ENCODE measurements at places on chromosomes 4 and X.

DNA sequence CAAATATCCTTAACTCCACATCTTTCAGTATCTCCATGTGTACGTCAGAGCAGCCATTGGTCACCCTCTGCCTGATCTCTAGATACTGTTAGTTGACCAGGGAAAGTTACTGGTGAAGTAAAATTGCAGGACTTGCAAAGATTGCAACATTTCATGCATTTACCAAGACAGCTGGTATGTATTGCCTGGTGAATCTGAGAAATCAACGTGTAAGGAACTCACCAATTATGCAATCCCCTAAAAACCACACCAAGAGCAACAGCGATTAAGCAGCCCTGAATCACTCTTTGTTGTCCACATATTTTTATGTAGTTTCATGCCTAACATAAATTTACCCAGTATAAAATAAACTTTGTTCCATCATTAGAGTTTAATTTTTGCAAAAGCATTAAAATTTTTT is 271.2 kb downstream of the NLGN4X start:
- DNase-seq, result no peak

DNA sequence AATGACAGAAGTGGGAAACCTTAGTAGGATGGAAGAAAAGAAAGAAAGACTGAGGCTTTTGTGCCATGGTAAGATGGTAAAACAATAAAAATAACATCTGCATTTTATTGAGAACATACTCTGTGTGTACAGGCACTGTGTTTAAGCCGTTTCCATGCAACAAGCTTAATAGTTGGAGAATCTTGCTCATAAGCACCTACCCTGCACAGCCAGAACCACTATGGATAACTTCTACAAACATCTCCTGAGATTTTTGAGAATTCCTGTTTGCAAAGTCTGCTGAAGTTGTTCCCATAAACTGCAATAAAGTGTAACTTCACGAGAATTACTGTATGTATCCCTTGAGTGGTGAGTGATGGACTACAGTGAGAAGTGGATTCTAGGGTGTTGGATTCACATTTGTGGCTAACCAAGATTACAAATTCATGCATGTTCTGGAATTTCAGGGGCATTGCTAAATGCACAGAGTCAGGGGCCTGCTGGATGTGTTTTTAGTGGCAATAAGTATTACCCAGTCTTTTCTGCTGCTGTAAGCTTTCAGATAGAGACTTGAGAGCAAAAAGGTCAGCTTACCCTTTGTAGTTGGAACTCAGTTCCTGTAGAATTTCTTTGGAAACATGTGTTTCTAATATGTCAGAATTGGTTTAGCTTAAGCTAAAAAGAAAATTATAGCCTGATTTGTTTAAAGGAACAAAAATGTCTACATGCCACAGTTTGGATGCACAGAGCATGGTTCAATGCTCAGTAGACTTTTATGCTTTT is 132.5 kb downstream of the AFF1 start:
- DNase-seq, result no peak

GRCh38 chr4:82611982-82612381 is 50.2 kb upstream of the TMEM150C start:
- no peak for DNase-seq

DNA sequence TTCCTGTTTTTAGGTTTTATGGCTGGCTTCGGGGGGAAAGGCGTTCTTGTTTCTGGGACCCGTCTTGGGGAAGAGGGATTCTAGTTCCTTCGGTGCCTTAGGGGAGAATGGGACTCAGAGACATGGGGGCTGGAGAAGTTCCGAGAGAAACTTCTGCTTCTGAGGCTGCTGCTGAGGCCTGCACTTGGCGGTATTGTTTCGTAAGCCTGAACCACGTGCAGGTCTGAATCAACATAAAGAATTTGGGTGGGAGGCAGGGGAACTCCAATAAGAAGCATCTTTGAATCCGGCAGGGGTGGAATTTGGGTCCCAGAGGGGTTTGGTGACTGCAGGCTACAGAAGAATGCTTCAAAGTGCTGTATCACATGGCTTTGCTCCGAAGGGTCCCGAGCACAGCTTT is 15.1 kb downstream of the XG start:
- DNase-seq, result no peak

- DNase-seq, result no peak
Observed at GRCh38 chrX:139200793-139201192, 329.7 kb upstream of the F9 start.

- no peak for DNase-seq
Observed at GRCh38 chr4:154047733-154048132, 258.9 kb upstream of the SFRP2 start.

DNA sequence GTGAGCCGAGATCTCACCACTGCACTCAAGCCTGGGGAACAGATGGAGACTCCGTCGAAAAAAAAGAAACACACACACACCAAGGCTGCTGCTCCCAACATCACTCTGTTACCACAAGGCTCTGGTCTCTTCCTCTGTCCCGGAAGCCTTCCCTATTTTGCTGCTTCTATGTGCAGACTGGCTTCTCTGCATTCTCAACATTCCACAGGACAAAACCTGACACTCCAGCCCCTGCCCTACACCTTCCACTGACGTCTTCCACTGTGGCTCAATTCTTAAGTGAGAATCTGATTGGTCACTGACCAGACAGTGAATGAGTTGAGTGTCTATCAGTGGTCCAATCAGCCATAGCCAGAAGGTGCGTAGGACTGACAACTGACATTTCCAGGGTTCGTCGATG is 5.9 kb downstream of the ODAPH start:
- DNase-seq, result no peak

- no peak for DNase-seq
Observed at GRCh38 chr4:108072300-108072699, 82.6 kb downstream of the HADH start.

DNA sequence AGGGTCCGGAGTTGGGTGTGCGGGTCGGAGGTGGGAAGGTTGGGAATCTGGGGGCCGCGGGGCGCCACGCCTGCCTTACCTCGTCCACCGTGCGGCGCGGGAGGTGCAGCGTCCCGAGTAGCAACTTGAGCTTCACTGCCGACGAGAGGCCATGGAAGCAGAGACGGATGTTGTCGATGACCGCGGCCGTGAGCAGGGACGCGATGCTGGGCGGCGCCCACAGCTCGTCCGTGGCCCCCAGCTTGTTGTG is 178 bp downstream of the NELFA start:
- DNase-seq, result no peak

DNA sequence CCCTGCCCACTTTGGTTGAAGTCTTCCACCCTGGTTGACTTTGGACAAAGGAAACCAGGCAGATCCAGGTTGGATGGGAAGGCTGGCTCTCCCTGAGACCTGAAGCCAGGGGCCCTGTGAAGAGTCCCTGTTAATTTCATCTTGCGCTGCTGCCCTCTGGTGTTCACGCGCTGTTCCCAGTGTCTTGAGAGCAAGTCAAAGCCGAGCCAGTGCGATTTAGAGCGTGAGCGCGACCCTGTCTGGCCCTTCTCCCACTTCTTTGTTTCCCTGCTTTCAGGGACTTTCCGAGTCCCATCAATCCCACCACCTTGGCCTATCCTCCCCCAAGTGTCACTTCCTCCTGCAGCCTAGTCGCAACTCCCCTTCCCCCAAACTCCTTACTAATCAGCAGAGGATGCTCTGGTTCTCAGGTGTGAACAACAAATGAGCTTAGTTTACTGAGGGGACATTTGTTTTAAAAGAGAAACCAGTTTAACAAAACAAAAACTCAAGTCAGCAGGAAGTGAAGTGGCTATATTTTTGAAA is 25.8 kb upstream of the CHRNA9 start:
- DNase-seq, result no peak

DNA sequence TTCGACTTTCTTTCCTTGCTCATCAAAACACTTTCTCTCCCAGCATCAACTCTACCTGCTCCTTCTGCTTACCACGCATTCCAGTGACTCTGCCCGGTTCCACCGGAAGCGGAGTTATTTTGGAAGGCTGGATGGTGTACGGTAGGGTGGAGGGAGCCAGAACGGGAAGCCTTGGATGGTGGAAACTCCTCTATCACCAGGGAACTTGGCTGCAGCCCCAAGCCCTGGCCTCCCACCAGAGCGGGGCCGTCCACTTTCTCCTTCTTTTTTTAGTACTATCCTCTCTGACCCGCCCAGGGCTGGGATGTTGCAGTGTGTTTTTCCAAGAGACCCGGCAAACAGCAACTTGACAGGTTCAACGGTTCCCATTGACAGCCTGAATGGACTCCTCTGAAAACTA is 27.6 kb downstream of the ADGRG2 start:
- DNase-seq, result no peak

DNA sequence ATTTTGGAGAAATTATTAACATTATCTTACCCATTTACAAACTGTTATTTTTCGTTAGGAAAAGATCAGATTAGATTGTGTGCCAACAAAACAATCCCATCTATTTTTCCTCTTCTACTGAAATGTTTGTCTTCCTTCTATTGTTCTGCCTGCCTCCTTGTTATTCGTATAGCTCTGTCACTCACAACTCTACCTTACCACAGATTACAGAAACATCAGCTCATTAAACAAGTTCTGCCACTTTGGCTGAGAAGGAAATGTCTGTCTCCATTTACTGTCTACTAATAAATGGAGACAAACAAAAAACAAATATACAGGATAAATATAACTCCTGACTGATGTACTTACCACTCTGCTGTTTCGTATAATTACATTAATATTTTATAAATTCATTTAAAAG is 211.4 kb downstream of the ENOX2 start:
- no peak for DNase-seq
